ENCODE measurements at places on chromosomes 16 and 17. TPM values are rescaled to one million over a fixed set of nuclear protein-coding genes. Genes with fewer than 3 reads are reported as not detected.

NGFR gene
- total RNA-seq, result 3.3 TPM

PHLPP2 gene
- 27.0 TPM for total RNA-seq

AANAT gene
- total RNA-seq, result not detected

VPS35 gene
- total RNA-seq, result 176 TPM

NXPH3 gene
- total RNA-seq, result 17.9 TPM

ACSM5 gene
- 0.78 TPM for total RNA-seq

KRTAP4-5 gene
- not detected for total RNA-seq

GJC1 gene
- total RNA-seq, result 81.3 TPM

Data from occipital lobe (tissue), 3 donors.